Stimulated activated CD4-positive, alpha-beta T cell treated with anti-CD3 and anti-CD28 coated beads, Interleukin-1b, Interleukin-23, amount 100 ng/mL, for 1 hour (primary cell): ENCODE measurements at places on chromosomes 3 and 15.

- no peak for DNase-seq
Measured at GRCh38 chr15:99558571-99558970, 7.2 kb upstream of the MEF2A start.

GRCh38 chr3:71725271-71725991 lies at the start of gene EIF4E3:
Gene EIF4E3, minus strand, starts transcription at chr3:71725402. Its CDS starts 35 bp downstream, at chr3:71725367.
- no peak for DNase-seq

- DNase-seq = no peak
Measured at GRCh38 chr15:73918784-73919183, 7.5 kb upstream of the LOXL1 start.

DNA sequence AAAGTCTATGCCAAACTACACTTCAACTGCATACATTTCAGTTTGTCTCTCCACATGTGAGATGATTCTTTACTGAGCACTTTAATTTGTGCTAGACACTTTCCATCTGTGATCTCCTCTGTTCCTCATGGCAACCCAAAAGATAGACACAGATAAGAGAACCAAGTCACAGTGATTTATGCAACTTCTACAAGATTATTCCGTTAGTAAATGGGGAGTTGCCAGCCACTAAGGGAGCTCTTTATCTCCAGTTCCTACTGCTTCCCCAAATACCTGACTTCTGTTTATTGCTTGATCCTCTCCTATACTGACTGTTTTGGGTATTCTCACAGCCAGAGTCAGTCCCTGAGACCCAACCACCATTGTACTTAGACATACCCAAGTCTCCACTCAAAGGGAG lies 24.1 kb upstream of the AKAP13 start:
- no peak for DNase-seq

GRCh38 chr3:110900576-110900975 lies 171.0 kb upstream of the NECTIN3 start:
- no peak for DNase-seq

DNA sequence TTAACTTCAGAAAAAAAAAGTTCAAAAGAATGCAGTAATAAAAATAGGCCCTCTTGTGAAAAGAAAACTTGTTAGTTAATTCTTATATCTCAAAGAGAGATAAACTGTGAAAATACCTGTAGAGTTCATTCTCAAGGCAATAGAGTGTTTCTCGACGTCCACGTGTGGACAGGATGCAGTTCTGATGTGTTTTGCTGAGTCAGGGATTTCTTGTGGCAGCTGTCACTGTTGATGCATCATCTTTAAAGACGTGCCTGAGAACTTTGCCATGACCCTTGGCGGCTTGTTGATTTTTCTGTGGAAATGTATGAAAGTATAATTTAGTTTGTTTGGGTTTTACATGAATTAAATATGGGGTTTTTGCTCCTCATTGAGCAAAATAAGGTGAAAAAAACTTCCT lies 702.2 kb downstream of the NLGN1 start:
- no peak for DNase-seq

GRCh38 chr3:140416666-140417065 lies 261.2 kb upstream of the TRIM42 start:
- DNase-seq = no peak

- no peak for DNase-seq
Measured at GRCh38 chr15:61841466-61841865, 218.8 kb downstream of the VPS13C start.

- DNase-seq = no peak
Measured at GRCh38 chr3:138259126-138259525, 70.5 kb downstream of the NME9 start.

GRCh38 chr15:74901612-74902063 lies 5.0 kb downstream of the FAM219B start:
- DNase-seq = peak; percentile 36

- no peak for DNase-seq
Measured at GRCh38 chr3:178147001-178147400, 389.2 kb upstream of the KCNMB2 start.

DNA sequence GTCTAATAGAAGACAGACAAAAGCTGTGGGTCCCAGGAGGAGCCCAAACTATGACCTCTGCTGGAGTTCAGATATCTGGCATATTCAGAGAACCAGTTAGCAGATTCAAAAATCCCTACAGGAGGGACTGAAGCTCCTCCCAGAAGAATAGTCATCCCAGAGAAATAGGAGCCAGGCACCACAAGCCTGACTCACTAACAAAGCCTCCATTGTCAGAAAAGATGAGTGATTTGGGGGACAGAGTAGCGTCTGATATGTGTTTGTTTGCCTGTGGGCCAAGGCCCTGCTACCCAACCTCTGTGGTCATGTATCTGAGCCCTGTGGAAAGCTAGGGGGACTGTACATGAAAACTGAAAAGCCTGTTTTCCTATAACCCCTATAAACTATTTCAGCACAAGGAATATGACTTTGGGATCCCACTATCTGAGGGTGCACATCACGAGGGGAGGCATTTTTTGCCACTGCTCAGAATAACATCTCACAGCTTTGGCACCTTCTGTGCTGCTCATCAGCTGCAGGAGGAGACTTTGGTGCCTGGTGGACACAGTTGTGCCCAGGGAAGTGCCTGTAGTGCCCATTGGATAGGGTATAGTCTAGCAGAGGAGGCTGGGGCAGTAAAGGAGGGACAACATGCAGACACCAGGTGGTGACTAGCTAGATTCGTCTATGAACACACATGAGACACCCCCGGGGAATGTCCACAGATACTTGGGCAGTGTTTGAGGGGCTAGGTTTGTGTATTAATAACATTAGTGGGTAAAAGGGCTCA lies 9.7 kb upstream of the LARP6 start:
- no peak for DNase-seq

DNA sequence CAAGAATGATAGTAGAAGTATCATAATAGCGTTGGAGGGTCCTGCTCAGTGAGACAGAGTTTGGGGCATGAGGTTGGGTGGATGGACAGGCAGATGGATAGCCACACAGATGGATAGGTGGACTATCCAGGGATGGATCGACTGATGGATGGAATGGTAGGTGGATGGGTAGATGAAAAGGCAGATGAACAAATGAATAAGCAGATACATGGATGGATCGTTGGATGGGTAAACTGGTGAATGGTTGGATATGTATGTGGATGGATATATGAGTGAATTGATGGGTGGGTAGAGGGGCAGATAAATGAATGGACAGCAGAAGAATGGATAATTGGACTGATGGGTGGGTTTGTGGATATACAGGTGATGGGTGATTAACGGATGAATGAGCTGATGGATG lies 9.5 kb downstream of the CPNE9 start:
- no peak for DNase-seq

DNA sequence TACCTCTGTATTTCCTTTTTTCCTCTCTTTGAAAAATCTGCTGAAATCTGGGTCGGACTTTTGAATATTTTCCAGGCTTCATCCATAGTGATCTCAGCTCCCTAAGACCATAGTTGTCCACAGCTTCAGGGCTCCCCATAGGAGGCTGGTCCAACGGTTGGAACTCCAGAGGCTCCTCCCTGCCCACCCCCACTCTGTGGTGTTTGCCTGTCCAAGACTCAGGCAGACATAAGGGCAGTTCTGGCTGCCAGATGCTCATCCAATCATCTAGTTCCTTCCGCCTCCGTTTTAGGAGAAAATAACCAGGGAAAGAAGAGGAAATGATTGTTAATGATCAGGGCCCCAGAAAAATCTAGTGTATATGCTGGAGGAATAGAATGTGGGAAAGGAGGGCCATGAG lies 27.9 kb upstream of the PRTG start:
- DNase-seq = no peak

DNA sequence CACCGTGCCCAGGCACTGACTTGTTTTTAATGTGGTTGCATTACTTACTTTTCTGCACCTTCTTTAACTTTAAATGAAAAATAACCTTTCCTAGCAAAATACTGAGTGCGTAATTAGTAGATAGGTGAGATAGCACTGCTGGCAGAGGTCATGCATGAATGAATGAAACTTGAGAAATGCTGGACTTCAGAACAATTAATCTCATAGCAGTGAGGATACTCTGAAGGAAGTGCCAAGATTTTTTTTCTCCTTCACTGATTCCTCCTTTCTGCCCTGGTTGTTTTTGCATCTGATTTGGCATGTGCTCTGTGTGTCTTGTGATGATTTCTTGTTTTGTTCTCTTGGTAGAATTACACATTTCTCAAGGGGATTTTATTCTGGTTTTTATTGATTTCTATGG lies 378.9 kb downstream of the PTPRG start:
- no peak for DNase-seq

- no peak for DNase-seq
Measured at GRCh38 chr3:154314152-154314551, 10.1 kb downstream of the DHX36 start.

DNA sequence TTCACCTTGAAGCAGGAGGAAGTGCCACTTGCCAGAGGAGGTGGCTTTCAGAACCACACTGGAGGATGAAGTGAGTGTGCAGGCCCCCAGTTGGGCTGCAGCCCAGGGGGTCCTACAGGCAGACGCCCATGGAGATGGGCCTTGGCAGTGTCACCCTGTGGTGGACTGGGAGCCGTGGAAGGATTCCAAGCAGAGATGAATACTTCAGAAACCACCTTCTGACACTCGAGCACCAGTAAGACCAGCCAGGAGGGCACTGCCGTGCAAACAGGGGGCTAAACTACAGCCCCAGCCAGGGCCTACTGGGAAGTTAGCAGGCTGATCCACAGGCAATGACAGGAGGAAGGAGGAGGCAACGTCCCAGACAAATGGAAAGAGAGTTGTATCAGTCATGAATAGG lies 55.4 kb downstream of the VGLL4 start:
- DNase-seq = no peak

DNA sequence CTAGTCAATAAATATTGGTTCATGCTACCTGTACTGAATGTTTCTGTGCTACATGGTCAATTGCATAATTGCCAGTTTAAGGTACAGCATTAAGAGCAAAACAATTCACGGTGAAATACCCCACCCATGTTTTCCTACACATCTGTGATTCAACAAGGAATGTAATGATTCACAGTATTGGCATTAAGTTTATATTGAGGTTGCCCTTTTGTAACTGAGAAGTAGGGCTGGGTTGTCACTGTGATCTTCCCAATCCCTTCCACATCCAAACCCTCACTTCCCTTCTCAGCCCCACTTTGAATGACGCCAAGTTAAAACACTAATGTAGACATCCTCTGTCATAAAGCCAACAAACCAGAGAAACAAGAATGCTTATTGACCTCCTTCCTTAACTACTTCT lies 112.0 kb upstream of the TJP1 start:
- DNase-seq = no peak

GRCh38 chr3:132262305-132262704 lies 54.9 kb upstream of the ACP3 start:
- no peak for DNase-seq

DNA sequence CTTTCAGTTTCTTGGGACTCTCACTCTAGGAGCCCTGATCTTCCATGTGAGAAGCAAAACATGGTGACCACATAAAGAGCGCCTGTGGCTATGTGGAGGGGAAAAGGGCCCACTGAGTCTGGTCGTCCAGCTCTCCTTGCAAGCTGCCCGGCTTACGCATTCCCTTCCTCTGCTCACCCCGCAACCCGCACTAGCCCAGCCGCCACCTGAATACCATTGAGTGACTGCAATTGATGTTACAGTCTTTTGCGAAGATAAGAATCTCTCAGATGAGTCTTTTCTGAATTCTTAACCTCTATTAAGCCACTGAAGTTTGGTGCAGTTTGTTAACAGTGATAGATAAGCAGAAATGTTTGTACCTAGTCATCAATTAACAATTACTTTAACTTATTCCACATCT lies 589.0 kb upstream of the DPPA4 start:
- DNase-seq = no peak

GRCh38 chr3:153752405-153753027 lies 368.7 kb upstream of the ARHGEF26 start:
- no peak for DNase-seq

DNA sequence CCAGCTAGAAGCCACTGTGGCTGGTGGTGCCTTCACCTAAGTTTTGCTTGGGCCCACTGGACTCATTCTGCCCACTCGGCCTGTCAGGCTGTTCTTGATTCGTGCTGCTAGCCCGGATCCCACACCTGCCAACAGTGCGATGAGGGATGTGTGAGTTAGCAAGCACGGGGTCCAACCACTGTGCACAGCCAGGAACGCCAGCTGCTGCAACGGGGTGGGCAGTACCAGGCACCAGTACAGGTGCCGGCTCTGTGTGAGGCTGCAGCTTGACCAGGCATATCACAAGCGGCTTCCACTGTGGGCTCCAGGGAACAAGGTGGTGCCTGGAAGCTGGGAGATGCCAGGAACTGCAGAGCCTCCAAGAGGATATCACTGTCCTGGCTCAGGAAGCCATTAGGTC lies 481.2 kb downstream of the OTOL1 start:
- DNase-seq = no peak

DNA sequence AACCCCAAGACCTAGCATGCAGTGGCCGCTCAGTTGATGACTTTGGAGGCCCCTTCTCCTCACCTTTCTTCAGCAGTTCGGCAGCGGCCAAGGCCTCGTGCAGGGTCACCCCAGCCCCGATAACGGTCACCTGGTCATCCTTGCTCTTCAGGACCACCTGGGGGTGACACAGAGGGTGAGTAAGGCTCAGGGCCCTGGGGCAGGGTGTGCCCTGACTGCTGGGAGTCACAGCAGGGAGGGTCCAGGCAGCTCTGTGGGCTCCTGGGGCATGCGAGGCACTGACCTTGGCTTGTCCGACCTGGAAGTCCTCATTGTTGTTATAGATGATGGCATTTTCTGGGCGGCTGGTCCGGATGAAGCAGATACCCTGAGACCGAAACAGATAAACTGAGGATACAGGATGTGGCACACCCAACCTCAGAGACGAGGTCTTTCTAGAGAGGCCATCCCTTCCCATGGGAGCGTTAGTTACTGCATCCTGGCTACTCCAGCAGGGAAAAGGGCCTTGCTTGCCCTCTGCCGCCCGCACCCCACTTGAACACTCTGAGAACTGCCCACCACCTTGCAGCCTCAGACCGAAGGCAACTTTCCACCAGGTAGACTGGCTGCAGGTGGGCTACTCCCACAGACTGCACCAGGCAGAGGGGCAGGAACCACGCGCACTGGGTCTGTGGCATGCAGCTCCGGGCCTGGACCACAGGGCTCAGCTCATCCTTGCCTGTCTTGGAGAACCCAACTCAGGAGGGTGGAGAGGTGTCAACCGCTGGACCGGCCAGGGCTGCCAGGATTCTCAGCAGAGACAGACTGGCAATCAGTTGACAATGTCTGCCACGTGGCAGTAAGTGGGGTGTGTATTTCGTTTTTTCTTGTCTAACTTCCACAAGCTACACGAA lies 27.6 kb downstream of the TKT start:
- no peak for DNase-seq

GRCh38 chr3:171266034-171266739 lies 194.0 kb downstream of the TNIK start:
- DNase-seq = no peak

GRCh38 chr3:10285272-10286132 lies 7.2 kb downstream of the GHRL start:
- DNase-seq = no peak

DNA sequence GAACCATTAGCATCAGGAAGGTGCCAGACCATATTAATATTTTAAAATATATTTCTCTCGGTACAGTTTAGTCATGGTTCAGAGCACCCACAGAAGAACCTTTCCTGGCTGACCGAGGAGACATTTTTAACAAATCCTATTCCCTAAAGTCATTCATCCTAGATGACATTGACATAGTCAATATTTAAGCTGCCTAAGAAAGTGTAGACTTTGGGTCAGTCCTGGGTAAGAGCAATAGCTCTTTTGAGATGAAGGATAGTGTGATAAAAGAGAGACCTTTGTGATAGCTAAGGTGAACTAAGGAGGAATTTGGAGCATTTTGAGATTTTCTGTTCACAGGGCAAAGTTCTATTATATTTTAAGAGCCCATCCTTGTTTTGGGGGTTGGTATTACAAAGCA lies 47.5 kb downstream of the ZNF609 start:
- no peak for DNase-seq
